ENCODE measurements at places on chromosomes 2 and 18.

DNA sequence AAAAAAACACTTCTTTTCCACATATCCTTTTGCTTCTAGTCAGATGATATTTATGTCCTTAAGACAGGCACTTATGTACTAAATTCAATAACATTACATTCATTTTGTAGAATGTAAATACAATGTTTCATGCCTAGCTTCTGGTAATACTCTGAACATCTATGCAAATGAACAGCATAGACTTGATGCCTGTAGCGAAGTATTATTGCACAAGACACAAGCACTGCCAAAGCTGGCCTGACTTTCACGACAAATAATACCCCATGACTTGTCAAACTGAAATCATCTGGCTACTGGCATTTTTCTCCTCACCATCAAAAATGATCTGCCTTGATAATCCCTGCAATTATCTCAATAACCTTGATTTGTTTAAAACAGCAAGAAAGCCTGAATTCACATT lies 101.3 kb downstream of the L3MBTL4 start:
- no peak for DNase-seq

DNA sequence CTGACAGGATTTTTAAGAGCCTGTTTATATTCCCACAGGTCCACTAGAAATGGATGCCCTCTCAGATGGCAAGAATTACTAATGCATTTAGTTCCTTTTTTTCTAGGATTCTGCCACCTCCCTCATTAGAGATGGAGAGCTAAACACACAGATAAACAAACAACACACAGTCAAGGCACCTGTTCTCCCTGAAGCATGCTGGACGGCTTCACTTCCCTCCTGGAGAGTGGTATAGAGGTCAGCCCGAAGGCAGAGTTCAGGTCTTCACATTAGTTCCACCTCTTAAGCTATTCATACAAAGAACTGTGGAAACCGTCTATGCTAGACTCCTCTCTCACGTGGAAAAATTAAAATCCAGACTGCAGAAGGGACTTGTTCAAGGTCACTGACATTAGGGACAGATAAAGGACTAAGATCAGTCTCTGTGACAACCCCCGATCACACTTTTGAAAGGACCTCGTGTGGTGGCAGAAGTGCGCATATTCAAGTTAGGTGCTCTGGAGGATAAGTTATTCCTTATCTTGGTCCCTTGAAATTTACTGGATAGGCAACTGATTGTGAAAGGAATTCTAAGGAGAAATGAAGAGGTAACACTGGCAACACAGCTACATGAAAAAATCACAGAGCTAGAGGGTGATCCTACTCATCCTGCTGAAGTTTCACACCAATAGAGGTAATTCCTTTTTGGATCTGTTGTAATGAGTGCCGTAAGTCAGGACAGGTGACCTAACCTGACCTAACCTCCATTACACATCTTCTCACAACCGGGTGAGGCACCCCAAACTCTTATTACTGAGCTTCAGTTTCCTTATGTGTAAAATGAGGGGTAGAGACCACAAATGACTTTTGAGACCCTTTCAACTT lies 75.1 kb downstream of the SPRED2 start:
- no peak for DNase-seq

DNA sequence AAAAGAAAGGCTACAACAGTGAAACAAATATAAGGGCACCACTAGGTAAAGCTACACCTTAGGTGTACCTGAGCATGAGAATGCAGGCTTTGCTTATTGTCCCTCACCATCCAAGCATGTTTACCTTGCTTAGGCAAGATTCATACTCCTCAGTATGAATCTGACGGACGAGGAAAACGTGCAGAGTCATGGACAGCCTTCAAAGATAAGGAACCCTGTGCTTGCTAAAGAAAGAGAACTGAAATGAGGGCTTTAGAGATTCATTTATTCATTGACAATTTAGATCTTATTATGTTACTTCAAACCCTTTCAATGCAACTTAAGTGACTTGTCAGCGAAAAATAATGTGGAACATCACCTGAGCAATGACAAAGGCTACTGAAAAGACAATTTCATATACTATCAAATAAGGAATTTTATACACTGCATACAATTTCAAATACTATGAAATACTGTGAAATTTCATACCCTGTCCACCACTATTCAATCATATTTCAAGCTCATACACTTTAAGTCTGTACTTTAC lies 21.7 kb downstream of the CLASP1 start:
- DNase-seq: no peak

GRCh38 chr2:176679061-176679669 lies 409.9 kb downstream of the MTX2 start:
- no peak for DNase-seq

GRCh38 chr2:37090019-37090477 lies 5.7 kb downstream of the GPATCH11 start:
- DNase-seq: no peak

GRCh38 chr2:28462122-28462521 lies 33.7 kb upstream of the PLB1 start:
- DNase-seq: no peak

DNA sequence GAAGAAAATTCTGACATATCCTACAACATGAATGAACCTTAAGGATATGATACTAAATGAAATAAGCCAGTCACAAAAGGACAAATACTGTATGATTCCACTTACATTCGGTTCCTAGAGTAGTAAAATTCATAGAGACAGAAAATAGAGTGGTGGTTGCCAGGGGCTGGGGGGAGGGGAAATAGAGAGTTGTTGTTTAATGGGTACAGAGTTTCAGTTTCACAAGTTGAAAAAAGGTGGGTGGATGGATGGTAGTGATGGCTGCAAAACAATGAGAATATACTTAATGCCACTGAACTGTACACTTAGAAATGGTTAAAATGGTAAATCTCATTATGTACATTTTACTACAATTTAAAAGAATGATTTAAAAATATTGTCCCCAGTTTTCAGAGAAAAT lies 53.3 kb upstream of the NFU1 start:
- no peak for DNase-seq

GRCh38 chr2:66691031-66691965 lies 256.4 kb downstream of the MEIS1 start:
- DNase-seq: no peak

- no peak for DNase-seq
These were observed 40.6 kb upstream of the ACYP2 start for GRCh38 chr2:54074606-54075341.

DNA sequence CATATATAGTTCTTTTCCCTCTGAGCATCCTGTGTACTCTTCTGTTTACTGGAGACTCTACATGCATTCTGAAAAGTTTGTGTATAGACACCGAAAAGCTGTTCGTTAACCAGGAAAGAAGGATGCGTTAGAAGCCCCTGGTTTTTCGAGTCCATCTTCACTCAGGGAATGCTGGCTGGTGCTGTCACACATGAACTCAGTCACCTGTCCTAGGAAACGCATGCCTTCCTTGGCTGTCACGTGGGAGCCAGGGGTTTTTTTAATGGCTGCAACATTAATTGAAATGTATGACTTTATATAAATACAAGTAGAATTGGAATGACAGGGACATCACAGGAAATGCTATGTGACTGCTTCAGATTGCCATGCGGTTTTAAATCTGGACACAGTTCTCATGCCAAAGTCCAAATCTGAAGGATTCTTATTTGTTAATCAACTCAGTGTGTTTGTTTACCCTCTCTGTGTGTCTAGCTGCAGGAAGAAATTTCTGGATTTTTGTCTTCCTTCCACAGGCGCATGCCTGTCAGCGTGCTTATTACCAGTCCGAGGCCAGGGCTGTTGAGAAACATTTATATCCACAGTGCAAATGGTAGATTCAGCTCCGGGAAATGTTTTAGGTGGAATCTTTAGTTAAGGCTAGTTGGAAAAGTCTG lies 2.6 kb downstream of the RAMP1 start:
- DNase-seq: no peak

DNA sequence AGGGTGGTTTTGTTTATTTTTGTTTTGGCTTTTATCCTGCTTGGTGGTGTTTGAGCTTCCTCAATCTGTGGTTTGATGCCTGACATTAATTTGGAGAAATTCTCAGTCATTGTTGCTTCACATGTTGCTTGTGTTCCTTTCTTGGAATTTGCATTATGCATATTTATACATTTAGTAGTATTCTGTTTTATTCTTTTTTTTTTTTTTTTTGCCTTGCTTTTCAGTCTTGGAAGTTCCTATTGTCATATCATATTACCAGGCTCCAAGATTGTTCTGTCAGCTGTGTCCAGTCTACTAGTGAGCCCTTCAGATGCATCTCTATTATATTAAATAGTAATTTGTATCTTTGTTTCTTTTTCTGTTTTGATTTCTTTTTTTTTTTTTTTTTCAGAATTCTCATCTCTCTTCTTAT lies 77.0 kb downstream of the EPC2 start:
- no peak for DNase-seq

DNA sequence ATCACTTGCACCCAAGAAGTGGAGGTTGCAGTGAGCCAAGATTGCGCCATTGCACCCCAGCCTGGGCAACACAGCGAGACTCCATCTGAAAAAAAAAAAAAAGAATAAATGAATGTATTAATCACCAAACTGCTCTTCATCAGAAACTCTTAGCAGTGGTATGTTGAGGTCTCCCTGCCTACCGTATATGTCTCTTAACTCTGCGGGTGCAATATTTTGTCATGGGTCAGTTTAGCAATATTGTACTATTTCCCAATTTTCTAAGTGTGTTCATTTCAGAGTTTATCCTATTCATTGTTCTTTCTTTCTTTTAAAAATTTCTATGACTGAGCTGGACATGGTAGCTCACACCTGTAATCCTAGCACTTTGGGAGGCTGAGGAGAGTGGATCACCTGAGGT lies 37.9 kb upstream of the MAP4K3 start:
- no peak for DNase-seq

GRCh38 chr2:167551416-167551815 lies 663.1 kb downstream of the XIRP2 start:
- DNase-seq: no peak

DNA sequence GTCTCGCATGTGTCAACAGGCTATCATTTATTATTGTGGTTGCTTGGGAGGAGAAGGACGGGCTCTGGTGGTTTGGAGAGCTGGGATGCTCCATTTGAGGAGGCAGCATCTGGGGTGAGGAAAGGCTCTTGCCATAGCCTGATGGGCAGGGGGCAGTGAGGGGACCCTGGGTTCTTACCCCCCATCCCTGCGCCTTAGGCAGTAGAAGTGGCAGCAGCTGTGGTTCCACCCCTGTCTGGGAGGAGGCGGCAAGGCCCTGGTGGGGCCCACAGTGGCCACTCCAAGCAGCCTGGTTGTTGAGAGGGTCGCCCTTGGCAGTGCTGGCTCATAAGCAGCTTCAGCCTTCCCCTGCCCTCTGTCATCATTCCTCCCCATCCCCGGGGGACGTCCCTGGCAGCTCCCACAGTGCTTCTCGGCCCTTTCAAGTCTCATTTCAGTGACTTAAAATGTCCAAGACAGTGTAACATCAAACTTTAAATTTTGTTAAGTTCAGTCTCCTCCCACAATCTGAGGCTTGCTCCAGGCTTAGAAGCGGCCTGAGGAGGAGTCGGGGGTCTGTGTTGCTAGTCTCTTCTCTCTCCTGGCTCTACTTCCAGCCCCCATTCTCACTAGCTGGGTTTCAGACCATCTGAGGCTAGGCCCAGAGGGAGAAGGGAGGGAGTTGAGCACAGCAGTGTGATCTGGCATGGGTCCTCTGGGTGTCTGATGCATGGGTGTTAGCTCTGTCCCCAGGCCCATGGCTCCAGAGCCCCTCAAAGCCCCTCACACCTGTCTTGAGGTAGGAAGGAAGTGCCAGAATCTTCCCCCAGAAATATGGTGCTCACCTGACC lies 34.9 kb upstream of the PTPN4 start:
- no peak for DNase-seq

DNA sequence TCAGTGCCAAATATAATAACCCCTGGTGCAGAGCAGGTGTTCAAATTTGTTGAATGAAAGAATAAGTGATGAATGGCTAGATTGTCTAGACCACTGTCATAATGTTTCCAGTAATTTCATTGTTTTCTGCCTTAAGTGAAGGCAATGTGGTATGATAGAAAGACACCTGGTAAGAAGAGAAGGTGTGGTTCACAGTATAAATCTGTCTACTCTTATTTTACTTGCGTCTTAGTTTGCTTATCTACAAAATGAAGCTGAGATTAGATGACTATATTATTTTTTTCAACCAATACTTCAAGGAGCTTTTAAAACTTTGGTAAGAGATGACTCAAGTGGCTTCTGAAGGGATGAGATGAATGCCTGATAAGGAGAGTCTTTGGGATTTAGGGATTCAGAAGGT lies 788.4 kb downstream of the EPHA4 start:
- DNase-seq: no peak

DNA sequence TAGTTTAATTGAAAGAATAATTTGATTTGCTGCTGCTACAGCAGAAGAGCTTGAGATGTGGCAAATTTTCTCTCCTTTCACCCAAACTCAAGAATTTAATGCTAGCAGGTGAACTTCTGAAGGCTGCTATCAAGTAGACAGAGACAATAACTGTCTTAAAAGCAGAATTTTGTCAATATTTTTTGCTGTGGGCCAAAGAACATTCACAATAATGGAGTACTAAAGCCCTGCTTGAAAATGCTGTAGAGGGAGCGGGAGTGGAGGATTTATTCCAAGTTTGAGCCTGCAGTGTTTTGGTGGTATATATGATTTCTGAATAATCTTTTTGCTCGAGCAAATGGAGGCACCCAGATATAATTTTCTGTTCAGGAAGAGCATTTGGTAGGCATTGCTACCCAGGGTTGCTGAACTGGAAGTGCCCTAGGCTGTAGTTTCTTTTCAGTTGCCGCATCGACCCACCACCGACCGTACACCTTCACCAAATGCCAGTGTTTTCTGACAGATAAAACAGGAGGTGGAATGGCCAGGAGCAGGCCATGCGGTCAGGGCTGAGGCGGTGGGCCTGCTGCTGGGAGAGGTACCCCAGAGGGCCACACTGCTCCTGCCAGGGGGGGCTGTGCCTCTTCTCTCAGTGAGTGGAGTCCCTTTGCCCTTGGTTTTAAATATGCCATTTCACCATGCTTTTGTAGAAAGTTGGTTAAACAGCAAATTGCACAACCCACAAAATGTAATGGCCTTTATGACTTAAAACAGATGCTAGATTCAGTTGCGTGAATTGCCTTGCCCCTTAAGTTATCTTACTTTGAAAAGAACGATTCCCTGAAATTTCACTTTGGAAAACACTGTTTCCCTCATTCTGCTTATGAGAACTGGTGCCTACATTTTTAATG lies 36.4 kb downstream of the TSHZ1 start:
- no peak for DNase-seq

GRCh38 chr2:156065912-156066311 lies 266.6 kb downstream of the NR4A2 start:
- no peak for DNase-seq

DNA sequence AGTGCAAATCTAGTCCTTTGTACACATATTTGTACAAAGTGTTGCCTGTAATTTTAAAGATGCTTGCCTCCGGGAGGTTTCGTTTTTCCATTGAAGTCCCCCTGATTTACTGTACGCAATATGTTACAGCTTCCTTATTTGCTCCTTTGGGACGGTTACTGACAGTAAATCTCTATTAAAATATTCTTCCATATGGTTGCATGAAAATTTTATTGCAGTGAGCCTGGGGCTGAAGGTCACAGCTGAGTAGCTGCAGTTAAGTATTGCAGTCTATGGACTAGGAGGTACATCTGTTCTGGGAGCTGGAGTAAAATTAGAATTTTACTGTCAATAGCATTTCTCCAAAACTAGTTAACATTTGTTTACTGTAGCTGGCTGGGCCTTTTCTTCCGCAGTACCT lies 119.2 kb downstream of the ETAA1 start:
- no peak for DNase-seq

All from forelimb muscle (tissue), 1 donor.